ENCODE measurements at places on chromosomes 4 and X.

GRCh38 chrX:46333550-46333949 lies 211.7 kb downstream of the ZNF674 start:
- DNase-seq, result no peak

DNA sequence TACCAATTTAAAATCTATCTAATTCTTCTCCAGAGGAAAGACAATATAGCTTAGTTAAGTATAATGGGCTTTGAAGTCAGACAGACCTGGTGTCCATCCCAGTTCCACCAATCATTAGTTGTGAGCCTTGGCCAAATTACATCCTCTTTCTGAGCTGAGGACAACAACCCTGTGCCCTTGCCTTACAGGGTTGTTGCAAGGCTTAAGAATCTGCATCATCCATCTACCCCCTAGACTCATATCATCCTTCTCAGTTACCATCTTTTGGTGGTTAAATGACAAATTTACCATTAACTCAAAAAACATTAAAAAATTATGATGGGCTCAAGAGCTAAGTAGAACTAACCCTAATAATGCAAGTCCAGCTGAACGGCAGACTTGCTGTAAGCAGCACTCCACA lies 51.6 kb downstream of the NAP1L5 start:
- no peak for DNase-seq

DNA sequence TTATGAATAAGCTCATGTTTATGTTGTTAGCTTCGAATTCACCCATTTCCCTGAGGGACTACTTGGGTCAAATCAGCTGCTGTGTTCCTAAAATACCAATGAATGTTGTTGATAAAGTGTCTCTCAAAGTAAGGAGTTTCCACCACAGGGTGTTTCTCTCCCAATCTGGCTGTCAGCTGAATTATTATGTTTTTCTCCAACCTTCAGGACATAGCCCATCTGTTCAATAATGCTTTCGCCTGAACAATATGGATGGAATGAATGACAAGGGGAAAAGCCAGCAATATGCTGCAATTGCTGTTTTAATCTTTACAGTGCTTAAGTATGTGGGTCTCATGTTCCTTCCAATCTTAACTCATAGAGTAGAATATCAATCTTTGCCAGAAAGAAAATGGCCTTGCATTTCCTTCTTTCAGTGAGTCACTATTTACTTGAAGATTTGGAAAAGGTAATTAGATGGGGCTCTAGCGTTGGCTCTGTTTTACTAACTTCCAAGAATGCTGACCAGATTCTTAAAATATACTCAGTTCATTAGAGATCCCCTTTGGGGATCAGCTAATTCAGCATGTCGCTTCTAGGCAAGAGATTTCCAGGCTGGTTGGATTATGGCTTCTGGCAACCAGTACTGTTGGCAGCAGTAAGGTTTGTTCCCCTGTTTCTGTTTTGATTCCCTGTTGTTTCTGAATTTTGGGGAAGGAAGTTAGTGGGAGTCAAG lies 410.5 kb downstream of the PPP3CA start:
- no peak for DNase-seq

DNA sequence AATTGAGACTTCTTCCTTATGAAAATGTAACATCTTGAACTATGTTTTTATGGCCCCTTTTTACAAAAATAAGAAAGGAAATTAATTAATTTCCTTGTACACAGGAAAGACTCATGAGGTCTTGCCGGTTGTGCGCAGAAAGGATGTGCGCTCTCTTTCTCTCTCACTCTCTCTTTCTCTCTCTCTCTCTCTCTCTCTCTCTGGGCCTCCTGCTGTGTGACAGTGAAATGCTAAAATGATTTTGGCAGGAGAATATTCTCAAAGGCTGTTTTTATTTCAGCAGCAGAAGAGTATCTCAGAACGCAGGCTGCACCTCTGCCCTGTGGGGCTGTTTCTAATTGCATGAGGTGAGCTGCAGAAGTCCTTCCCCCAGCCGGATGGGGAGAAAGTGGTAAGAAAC lies 349.0 kb downstream of the MID1IP1 start:
- no peak for DNase-seq

DNA sequence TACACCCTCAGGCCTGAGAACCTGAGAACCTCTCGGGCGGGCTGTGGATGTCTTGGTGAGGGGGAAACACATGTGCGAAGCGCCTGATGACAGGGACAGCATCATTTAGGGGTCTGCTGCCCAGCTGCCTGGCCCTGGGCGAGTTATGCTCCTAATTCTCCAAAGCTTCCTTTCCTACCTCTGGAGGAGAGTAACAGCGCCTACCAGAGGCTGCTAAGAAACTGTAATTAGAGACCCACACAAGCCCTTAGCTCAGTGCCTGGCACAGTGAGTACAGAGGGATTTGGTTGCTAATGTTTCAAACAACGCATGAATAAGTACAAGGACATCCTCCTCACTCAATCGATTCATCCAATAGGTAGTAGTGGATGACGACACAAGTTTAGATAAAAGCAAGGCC lies 40.4 kb downstream of the BCOR start:
- no peak for DNase-seq

DNA sequence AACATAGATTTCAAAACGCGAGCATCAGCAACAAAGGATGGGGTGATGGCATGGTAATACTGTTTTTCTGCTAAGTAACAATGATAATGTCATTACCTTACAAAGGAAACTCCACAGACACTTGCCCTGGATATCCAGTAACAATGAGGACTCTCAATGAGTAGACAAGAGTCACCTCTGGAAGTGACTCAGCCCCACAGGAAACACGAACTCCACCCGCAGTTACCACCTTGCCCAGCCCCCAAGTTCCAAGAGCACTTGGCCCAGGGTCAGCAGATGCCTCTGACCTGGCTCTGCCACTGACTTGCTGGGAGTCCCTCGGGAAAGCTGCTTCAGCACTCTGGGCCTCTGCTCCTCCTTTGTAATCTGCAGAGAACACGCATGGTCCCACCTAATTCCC lies 110.3 kb upstream of the MAP3K15 start:
- peak; percentile 14 for DNase-seq

- DNase-seq, result no peak
Measured at GRCh38 chrX:155874571-155875244, 6.4 kb upstream of the VAMP7 start.

DNA sequence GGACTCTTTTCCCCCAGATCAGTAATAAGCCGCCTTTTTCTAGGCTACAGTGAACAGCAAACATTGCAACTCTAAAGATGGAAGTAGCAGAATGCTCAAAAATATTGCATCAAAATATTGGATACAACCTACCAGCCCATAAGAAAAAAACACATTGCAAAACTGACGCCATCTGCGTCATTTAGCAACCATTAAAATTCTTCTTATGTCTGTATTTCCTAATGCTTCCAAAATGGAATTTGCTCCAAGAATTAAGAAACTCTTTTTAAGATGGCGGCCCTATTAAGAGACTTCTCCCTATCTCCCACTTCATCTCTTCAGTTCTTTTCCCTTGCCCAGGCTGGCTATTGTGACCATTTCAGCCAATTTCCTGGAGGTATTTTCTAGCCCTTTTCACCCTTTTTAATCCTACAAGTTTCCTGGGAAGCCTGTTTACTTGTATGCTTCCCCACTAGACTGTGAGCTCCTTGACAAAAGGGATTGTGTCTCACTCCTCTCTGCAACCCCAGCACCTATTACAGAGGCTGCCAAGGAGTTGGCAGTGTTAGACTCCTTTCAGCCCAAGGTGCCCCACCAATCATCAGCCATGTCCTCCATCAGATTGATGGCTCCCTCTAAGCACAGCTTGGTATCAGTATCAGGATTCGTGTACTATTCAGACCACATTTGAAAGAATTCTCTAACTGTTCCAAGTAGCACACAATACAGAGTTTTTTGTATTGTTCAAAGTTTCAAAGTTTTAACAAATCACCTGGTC lies 4.4 kb downstream of the GPC3 start:
- DNase-seq, result no peak

- DNase-seq, result no peak
Measured at GRCh38 chrX:79089896-79090584, 54.4 kb upstream of the GPR174 start.

GRCh38 chr4:8082517-8083055 lies 76.0 kb downstream of the ABLIM2 start:
- DNase-seq, result no peak

GRCh38 chrX:70998411-70999027 lies 67.6 kb upstream of the SLC7A3 start:
- DNase-seq, result no peak

GRCh38 chr4:180052629-180053028 lies 2190.6 kb upstream of the TENM3 start:
- no peak for DNase-seq

DNA sequence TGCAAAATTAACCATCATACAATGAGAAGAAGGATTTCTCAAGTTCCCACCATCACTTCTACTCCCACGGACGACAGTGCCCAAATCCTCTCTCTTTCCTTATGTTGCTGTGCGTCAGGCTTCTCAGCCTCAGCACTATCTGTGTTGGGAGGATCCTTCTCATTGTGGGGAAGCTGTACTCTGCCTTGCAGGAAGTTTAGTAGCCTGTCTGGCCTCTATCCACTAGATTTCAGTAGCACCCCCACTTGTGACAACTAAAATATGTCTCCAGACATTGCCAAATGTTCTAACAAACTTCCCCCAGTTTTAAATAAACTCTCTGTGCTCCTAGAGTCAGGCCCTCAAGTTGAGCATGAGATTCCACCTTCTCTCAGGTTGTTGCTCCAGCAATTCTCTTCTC lies 545.9 kb upstream of the ZFP42 start:
- DNase-seq, result no peak

GRCh38 chr4:7337196-7338058 lies 97.3 kb downstream of the PSAPL1 start:
- DNase-seq, result no peak

DNA sequence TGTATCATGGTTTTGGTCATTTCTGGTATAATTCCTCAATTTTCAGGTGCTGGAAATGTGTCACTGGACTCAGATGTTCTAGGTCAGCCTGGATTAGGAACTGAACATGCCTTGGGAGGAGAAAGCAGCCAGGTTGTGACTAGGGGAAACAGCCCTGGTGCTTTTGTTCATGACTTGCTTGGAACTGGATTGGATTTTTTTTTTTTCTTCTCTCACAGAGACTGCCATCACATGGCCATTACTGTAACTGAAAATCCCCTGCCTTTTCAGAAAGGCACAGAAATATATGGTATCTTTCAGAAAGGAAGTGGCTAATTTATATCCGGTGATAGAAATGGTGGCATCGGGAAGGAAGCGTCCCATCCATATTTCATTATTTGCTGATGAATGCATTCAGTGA lies 34.6 kb downstream of the SEPTIN11 start:
- no peak for DNase-seq
